ENCODE measurements at places on chromosomes 1 and 21. TPM values are rescaled to one million over a fixed set of nuclear protein-coding genes. Genes with fewer than 3 reads are reported as not detected.

Gene GLMP
- 20.4 TPM for total RNA-seq

Gene GBP4
- total RNA-seq, result 3.7 TPM

Gene CHAF1B
- total RNA-seq, result 2.1 TPM

Gene PDPN
- total RNA-seq, result 13.6 TPM

Gene OR2T3
- total RNA-seq, result not detected

Gene HLX
- 9.9 TPM for total RNA-seq

Gene B3GALT2
- 6.8 TPM for total RNA-seq

Gene ZSWIM5
- total RNA-seq, result 0.52 TPM

Gene LACTBL1
- total RNA-seq, result not detected

Gene COL6A2
- total RNA-seq, result 459 TPM

Gene OR10J1
- total RNA-seq, result not detected

Gene DIO1
- not detected for total RNA-seq

Gene MIGA1
- total RNA-seq, result 19.8 TPM

Gene DMRTA2
- total RNA-seq, result under 0.01 TPM

Gene TNFRSF25
- total RNA-seq, result 3.7 TPM

Gene ATP1A1
- total RNA-seq, result 74.1 TPM

Gene FALEC
- total RNA-seq, result not detected

Gene SPRR3
- total RNA-seq, result not detected

Gene TRIM67
- under 0.01 TPM for total RNA-seq

Gene TBX19
- 1.0 TPM for total RNA-seq

Gene MYOG
- 247 TPM for total RNA-seq

Gene FLG2
- total RNA-seq, result not detected

Gene DYNLT5
- total RNA-seq, result 0.52 TPM

Gene S100A8
- total RNA-seq, result 67.3 TPM

Gene GRHL3
- total RNA-seq, result not detected

Gene SMIM11
- 6.3 TPM for total RNA-seq

Gene FCRL6
- total RNA-seq, result not detected

Gene SYCP1
- total RNA-seq, result not detected

Gene GFI1
- total RNA-seq, result 0.52 TPM

Gene GPR25
- not detected for total RNA-seq

Gene FAM20B
- total RNA-seq, result 26.6 TPM

Gene PALMD
- total RNA-seq, result 46.4 TPM

Gene SLC19A1
- 4.7 TPM for total RNA-seq

Gene DNALI1
- 1.0 TPM for total RNA-seq
